ENCODE measurements at places on chromosomes 1 and 21. TPM values are rescaled to one million over a fixed set of nuclear protein-coding genes. Genes with fewer than 3 reads are reported as not detected.

IGSF9 gene
- total RNA-seq: under 0.01 TPM

RASAL2 gene
- total RNA-seq: 6.4 TPM

MX2 gene
- total RNA-seq: 3.6 TPM

DNAJC16 gene
- 14.9 TPM for total RNA-seq

KCNJ9 gene
- under 0.01 TPM for total RNA-seq

SHISA4 gene
- total RNA-seq: 27.1 TPM

GRCh38 chr1:224718470-224719053 is 102.4 kb downstream of the CNIH3 start:
- H3K27me3 ChIP-seq: no peaks in the 10 kb centered on the region
- H3K4me3 ChIP-seq: no peak overlapping the region
- H3K27ac ChIP-seq: no peak overlapping the region
- no peaks in the 10 kb centered on the region for H3K36me3 ChIP-seq

DNA sequence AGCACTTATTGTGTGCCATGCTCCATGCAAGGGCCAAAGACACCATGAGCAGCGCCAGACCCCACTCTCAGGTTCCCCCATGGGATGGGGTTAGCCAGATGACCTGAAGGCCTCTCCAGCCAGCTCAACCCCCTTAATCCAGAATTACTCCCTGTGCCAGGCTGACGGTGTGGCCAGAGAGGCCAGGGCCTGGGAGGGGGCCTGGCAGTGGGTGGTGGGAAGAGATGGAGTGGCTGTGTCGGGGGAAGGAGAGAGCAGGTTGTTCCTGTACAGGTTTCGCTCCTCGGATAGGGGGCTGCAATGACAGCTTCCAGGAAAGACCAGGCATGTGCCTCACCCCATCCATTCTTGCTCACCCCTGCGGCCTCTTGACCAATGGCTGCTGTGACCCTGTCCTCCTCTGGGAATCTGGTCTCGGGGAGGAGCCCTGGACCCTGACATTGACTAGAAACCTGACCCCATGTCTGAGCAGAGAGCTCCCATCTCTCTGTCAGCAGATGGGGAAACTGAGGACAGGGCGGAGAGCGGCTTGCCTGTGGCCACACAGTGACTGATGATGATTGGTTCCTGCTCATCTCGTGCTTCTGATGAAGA is 345.3 kb downstream of the MATN1 start:
- peaks cover 8% of the 10 kb centered on the region for H3K4me1 ChIP-seq
- no peak overlapping the region for H3K4me3 ChIP-seq
- no peaks in the 10 kb centered on the region for H3K36me3 ChIP-seq
- no peaks in the 10 kb centered on the region for H3K27me3 ChIP-seq
- no peak for DNase-seq

GRCh38 chr1:77060000-77060399 is 159.2 kb downstream of the PIGK start:
- no peak overlapping the region for H3K27ac ChIP-seq
- H3K36me3 ChIP-seq: no peaks in the 10 kb centered on the region
- no peak for DNase-seq
- H3K4me3 ChIP-seq: no peak overlapping the region
- no peaks in the 10 kb centered on the region for H3K27me3 ChIP-seq

- peaks cover 50% of the 10 kb centered on the region for H3K4me1 ChIP-seq
- peak overlapping the region; percentile 89 for H3K27ac ChIP-seq
- no peaks in the 10 kb centered on the region for H3K27me3 ChIP-seq
- no peak overlapping the region for H3K4me3 ChIP-seq
- H3K36me3 ChIP-seq: no peaks in the 10 kb centered on the region
- peak; percentile 58 for DNase-seq
These were observed 4.8 kb upstream of the IL24 start for GRCh38 chr1:206892351-206892984.

- no peaks in the 10 kb centered on the region for H3K36me3 ChIP-seq
- H3K4me1 ChIP-seq: no peaks in the 10 kb centered on the region
- no peaks in the 10 kb centered on the region for H3K27me3 ChIP-seq
- H3K4me3 ChIP-seq: no peak overlapping the region
- no peak for DNase-seq
- H3K27ac ChIP-seq: no peak overlapping the region
These were observed 279.5 kb upstream of the POU3F1 start for GRCh38 chr1:38326135-38326534.

- no peak overlapping the region for H3K4me3 ChIP-seq
- no peaks in the 10 kb centered on the region for H3K4me1 ChIP-seq
- no peaks in the 10 kb centered on the region for H3K36me3 ChIP-seq
- H3K27ac ChIP-seq: no peak overlapping the region
- no peak for DNase-seq
These were observed 39.4 kb downstream of the C8A start for GRCh38 chr1:56894014-56894413.

- H3K4me3 ChIP-seq: no peak overlapping the region
- H3K27ac ChIP-seq: peak overlapping the region; percentile 20
- H3K36me3 ChIP-seq: no peaks in the 10 kb centered on the region
These were observed 132.2 kb downstream of the ADSS2 start for GRCh38 chr1:244319283-244320132.

DNA sequence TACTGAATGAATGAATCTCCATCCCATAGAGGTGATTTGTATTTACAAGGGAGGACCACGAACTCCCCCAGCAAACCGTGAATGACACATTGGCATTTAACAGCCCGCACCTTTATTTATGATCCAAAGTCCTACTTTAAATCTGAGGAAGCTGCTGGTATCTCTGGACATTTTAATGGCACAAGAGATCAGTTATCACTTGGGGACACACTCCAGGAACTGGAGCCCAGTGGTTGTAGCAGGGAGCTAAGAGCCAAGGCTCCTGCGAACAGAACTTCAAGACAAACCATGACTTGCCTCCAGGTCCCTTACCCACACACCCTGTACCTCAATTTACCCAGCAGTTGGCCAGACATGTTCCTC is 1.2 kb downstream of the CTNNBIP1 start:
- H3K27me3 ChIP-seq: no peaks in the 10 kb centered on the region
- H3K4me3 ChIP-seq: no peak overlapping the region
- no peak for DNase-seq
- H3K27ac ChIP-seq: no peak overlapping the region
- H3K36me3 ChIP-seq: no peaks in the 10 kb centered on the region

DNA sequence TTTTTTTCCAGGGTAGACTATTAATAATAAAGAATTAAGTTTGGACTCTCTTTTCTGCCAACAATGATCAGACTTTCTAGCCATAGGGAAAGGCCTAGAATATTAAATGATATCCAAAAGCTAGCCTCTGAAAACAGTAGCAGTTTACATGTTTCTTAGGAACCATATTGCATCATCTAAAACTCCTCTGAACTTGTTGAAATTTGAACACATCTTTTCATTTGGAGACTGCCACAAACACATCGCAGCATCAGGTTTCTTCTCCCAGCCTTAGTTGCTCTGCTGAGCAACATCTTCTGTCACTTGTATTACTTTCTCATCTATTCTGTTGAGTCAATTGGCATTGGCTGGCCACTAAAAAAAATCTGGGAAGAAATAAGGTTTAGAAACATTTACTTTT is 63.2 kb upstream of the GNG4 start:
- no peaks in the 10 kb centered on the region for H3K36me3 ChIP-seq
- H3K27me3 ChIP-seq: no peaks in the 10 kb centered on the region
- DNase-seq: peak; percentile 39
- no peaks in the 10 kb centered on the region for H3K4me1 ChIP-seq
- H3K27ac ChIP-seq: no peak overlapping the region

- H3K27me3 ChIP-seq: no peaks in the 10 kb centered on the region
- no peak overlapping the region for H3K4me3 ChIP-seq
- no peak for DNase-seq
- H3K36me3 ChIP-seq: no peaks in the 10 kb centered on the region
- H3K4me1 ChIP-seq: no peaks in the 10 kb centered on the region
These were observed 117.9 kb downstream of the ACBD6 start for GRCh38 chr1:180384286-180385005.
